ENCODE measurements at places on chromosomes 5 and 9.

DNA sequence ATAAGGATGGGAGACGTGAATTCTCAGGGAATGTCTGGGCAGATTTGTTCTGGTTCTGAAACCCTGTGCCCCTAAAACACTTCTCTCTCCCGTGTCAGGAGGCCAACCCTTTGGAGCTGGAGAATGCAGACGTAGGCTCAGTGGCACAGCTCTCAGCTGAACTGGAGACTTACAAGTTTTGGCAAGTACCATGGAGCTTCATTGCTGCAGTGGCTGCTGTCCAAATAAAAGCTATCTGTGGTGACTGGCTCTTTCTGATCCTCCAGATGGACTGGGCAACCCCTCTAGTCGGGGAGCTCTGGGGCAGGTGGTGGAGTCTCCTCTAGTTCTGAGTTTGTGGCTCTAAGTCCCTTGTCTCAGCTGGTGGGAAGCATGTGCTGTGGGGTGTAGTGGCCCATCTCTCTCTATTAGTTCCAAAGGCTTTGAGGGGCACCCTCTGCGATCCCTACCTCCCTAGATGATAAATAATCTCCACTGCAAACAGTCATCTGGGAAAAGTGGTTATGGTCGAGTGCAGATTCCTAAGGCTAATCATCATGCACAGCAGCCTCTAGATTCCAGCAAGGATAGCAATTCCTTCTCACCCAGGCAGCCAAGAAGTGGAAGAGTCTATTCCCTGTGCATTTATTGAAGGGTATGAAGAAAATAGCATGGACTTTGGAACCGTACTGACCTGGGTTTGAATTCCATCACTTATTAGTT is 204.2 kb upstream of the KLF4 start:
- ATAC-seq = no peak

DNA sequence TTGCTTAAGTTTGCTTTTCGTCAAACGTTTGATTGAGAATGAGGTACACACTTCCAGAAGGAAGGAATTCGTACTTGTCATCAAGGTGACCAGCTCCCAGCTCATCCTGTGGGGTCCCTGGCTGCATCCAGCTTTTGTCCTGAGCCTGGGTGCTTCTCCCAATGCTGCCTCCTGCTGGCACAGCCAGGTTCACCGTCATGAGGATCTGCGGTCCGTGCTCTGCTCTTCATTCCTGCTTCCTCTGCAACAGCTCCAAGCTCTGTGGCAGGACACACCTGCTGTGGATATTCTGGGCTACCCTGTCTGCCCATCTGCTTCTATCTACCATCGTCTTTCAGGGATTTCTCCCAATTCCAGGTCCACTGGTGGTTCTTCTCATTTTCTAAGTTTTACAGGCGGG is 13.3 kb upstream of the UBE2QL1 start:
- ATAC-seq = no peak

GRCh38 chr9:76302947-76303550 is 91.2 kb downstream of the RFK start:
- no peak for ATAC-seq

GRCh38 chr5:36152324-36153297 is 700 bp downstream of the SKP2 start:
- ATAC-seq = no peak

- ATAC-seq = no peak
Observed at GRCh38 chr5:80437326-80437725, 29.5 kb downstream of the ZFYVE16 start.

DNA sequence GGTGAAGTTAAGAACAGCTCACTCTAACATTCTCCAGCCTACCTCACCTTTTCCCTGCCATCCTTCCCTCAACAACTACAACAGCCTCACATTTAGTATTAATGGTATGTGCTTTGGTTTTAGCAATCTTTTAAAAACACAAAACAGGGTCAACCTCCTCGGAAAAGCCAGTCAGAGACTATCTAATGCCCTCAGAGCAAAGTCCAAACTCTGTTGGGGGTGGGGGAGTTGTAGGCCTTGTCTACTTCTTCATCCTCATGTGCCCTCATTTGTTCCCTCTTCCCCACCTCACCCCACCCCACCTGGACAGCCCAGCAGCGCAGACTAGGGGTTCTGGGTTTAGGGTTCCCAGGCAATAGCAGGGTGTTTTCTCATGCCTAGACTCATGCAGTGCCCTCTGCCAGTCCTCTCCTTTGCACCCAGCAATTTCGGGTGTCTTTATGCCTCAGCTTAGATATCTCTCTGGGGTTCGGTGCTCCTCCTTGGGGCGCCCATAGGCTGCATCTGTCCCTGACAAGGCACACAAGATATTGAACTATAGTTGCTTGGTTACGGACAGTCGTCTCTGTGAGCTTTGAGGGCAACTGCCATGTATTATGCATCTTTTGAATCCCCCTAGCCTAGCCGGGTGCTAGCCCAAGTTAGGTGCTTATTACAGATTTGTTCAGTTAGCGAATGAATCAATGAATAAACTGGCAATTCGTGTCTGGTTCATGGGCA is 762 bp upstream of the TCOF1 start:
- ATAC-seq = no peak

DNA sequence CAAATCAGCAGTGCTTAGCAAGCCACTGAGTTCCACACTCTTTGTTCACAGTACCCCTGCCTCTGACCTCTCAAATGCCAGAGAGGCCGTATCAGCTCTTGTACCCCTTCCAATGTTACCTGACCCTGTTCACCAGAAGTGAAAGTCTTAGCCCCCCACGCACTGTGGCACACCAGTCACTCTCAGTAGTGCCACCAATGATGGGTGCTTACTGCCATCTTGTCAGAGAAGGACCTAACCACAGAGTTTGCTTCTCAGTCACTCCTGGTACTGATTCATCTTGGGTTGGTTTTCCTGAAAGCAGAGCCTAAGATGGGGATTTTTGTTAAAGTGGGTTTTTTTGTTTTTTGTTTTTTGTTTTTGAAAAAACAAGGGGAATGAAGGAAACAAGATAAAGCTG is 28.8 kb upstream of the PANK3 start:
- peak; percentile 32 for ATAC-seq

Data from activated CD4-positive, CD25-positive, alpha-beta regulatory T cell treated with anti-CD3 and anti-CD28 coated beads, Interleukin-2, amount 50 U/mL, for 24 hours (primary cell).